Kidney glomerular epithelial cell (primary cell): ENCODE measurements at places on chromosomes 4 and X.
A peak's percentile ranks its signal among the peaks of the same experiment; 100 is the strongest.

- DNase-seq, result peak; percentile 4
Measured at GRCh38 chrX:77937291-77937690, 26.8 kb downstream of the ATP7A start.

DNA sequence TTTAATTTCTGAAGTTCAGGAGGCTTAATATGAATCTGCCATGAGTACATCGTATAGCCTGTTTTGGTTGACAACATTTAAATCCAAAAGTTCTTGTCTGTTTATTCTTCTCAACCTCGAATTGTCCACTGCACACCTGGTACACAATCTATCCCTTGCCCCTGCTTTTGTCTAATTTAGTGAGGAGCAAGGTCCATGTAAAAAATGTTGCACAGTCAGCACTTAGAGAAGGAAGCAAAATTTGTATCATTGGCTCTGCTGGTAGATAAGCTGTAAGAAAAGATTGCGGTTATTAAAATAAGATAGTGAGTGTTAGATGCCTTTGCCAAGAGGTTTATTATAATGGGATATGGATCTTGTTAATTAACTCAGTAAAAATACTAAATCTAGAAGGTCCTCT is 761.5 kb downstream of the RAPGEF2 start:
- DNase-seq, result no peak

- peak; percentile 26 for DNase-seq
Measured at GRCh38 chr4:24380957-24381665, 203.2 kb downstream of the DHX15 start.

DNA sequence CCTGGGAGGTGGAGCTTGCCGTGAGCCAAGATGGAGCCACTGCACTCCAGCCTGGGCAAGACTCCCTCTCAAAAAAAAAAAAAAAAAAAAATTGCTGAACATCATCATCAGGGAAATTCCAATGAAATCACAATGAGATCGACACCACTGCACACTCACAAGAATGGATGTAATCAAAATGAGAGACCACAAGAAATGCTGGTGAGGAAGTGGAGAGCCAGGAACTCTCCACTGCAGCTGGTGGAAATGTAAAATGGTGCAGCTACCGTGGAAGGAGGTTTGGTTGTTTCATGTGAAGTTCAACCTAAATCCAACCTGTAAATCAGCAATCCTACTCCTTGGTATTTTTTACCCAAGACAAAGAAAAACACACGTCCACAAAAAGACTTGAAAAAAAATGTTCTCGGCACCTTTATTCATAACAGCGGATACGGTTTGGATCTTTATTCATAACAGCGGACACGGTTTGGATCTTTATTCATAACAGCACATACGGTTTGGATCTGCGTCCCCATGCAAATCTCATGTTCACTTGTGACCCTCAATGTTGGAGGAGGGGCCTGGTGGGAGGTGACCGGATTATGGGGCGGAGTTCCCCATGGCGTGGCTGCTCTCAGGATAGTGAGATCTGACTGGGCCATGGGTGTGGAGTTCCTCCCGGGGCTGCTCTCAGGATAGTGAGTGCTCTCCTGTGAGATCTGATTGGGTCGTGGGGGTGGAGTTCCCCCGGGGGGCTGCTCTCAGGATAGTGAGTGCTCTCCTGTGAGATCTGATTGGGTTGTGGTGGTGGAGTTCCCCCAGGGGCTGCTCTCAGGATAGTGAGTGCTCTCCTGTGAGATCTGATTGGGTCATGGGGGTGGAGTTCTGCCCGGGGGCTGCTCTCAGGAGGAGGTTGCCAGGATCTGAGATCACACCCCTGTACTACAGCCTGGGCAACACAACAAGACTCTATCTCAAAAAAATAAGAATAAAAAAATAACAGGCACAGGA is 7.7 kb downstream of the GAK start:
- DNase-seq, result no peak

- DNase-seq, result no peak
Measured at GRCh38 chr4:144710526-144710912, 64.6 kb downstream of the HHIP start.

DNA sequence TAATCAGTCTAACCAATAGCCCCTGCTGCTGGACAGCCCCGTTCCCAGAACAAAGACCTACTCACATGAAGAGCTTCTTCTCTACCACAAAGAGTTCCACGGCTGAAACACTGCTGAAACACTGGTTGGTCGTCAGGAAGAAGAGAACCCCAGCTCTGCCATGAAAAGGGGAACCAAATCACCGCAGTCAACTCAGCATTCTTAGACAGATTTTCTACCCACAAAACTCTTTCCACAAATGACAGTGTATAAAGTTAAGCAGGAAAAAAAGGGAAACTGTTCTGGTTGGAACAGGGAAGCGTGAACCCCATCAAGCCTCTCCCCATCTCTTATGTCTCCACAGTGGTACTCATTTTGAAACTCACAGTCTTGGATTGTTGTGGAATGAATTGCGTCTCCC is 57.3 kb downstream of the ABCG2 start:
- DNase-seq, result no peak

- peak; percentile 1 for DNase-seq
Measured at GRCh38 chrX:40013266-40014195, 84.2 kb downstream of the BCOR start.

GRCh38 chr4:22238742-22239141 is 277.1 kb downstream of the ADGRA3 start:
- DNase-seq, result no peak

DNA sequence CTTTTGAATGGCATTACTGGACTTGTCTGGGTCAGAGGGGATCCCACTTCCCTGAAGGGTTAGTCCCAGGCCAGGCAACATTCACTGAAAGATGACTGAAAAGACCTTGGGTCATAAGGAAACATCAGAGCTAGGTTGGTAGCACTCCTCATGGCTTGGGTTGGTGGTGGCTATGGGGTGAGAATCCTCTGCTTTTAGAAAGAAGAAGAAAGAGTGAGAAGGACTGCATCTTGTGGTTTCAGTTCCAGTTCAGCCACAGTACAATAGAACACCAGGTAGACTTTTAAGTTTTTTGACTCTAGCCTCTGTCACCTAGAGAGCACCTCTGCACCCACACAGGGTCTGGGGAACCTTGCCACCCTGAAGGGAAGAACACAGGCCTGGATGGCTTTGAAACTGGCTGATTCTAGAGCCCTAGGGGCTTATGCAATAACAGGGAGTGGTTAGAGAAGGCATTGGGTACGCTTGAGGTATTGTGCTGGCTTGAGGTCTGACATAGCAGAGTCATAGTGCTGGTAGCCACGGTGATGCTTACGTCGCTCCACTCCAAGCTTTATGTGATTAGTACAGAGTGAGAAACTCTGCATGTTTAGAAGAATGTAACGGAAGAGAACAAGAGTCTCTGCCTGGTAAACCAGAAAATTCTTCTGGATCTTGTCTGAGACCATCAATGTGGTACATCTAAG is 36.5 kb downstream of the PRR32 start:
- DNase-seq, result no peak

DNA sequence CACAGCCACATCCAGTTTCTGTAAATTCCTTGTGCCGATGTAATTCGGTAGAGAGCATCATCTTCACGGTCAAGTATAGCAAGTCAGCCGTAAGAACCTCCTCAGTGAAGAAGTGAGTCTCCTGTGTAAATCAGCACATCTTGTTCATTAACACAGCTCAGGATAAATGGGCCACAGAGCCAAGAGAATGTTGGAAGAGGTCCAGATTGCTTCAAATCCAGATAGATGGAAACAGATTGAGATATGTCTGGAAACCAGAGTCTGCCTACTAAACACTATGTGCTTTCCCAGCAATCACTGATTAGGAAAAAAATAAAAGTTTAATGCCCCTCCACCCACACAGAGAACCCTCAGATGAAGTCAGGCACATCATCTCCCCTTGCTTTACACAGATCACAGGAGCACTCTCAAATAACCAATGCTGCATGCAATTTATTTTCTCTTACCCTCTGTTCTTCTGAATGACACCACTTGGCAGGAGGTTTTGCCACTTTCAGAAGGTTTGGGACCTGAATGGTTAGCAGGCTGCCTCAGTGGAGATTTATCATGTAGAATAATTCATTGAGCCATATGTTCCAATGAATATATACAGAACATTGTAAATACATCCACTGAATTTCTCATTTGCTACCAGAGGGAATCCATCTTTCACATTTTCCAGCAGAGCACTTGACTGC is 357.7 kb downstream of the C4orf33 start:
- no peak for DNase-seq

- no peak for DNase-seq
Measured at GRCh38 chr4:99054428-99054994, 34.1 kb downstream of the ADH5 start.

DNA sequence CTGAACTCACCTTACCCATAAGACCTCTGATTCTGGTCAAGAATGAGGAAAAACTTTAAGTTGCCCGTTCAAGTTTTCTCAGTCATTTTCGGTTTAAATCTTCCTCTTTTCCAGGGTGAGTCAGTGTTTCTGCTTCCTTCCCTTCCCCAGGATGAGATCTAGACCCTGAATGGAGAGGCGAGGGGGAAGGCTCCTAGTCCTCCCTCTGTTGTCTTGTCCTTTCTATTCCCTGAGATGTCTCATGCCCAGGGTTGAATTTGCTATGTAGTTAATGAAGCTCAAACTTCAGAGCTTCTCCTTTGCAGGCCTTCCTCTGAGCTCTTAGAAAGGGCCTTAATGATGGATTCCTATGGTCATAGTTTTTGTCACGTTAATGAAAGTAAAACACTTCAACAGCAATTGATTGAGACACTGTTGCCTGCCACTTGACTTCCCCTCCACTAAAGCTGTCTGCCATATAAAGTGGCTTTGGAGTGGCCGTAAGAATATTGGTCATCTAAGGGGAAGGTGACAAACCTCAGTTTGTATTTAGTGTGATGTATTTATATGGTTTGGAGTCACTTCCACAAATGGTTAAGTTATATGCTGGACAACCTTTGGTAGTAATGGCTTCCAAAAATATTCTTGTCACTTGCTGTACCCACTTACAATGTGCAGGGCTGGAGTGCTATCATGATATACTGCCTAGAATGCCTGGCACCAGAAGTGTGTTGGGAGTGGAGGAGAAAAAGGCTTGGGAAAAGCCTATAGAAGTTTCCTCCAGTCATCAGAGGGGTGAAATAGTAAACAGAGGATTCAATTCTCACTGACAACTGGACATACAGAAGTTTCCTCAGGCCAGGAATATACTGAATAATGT is 24.3 kb upstream of the GPRIN3 start:
- no peak for DNase-seq

- DNase-seq, result no peak
Measured at GRCh38 chr4:22072726-22073125, 124.2 kb upstream of the KCNIP4 start.

DNA sequence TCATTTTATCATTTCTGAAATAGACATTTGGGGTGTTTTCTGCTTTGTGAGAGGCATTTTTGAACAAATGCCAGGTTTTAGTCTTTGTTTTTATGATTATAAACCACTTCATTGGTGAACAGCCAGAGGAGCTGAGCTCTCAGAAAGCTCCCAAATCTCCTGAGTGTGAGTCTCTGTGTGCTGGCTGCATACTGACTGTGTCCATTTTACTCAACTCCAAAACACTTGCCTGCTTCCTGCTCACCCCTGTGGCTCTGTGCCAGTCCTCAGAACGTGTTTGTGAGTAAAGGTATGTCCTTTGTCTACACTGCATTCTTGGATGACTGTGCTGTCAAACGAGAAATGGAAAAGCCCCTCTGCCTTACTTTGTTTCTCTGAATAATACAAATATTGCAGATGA is 5.4 kb upstream of the LRAT start:
- peak; percentile 5 for DNase-seq

DNA sequence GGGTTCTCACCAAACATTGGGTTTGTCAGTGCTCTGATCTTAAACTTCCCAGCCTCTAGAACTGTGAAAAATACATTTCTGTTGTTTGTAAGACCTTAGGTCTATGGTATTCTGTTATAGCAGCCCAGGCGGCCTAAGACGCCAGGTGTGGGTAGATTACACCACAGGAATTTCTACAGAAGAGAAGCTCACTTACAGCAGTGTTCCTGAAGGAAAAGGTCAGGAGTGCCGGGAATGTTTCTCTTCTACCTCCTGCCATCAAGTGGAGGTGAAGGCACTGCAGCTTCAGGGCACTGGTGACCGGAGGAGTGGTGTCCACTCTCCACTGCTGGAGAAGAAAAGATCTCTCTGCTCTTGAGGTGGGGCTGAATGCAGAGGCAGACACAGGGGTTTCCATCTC is 45.7 kb downstream of the FHDC1 start:
- peak; percentile 92 for DNase-seq

DNA sequence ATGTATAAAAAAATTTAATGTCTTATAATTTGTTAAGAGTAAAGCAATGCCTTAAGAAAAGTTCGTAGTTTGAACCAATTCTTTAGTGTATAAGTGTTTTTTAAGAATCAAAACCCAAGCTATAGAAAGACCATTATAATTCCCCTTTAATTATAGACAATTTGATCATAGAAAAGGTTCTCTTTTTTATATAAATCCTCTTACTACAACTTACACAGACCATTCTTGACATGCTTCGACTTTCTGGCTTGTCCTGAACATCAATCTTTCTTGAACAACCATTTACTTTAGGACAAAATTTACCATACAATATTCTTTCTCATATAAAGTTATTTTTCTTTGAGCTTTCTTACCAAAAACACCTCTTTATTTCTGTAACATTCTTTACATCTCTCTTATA is 330.5 kb upstream of the SPANXN1 start:
- no peak for DNase-seq

DNA sequence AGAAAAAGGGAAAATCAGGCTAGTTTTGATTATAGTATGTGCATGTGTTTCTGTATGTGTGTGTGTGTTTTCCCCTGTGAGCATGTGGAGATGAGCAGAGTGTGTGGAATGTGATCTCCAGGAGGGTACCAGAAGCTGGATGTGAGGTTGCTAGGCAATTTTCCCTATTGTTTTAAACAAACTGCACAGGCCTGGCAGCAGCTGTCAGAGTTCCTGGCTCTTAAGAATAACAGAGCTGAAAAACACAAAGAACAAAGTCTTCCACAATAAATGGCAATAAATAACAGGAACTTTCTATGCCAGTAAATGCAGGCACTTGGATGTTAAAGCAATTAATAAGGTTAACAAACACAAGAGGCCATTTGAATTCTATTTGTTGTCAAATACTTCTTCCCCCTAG is 344.6 kb upstream of the CTSO start:
- DNase-seq, result peak; percentile 79

DNA sequence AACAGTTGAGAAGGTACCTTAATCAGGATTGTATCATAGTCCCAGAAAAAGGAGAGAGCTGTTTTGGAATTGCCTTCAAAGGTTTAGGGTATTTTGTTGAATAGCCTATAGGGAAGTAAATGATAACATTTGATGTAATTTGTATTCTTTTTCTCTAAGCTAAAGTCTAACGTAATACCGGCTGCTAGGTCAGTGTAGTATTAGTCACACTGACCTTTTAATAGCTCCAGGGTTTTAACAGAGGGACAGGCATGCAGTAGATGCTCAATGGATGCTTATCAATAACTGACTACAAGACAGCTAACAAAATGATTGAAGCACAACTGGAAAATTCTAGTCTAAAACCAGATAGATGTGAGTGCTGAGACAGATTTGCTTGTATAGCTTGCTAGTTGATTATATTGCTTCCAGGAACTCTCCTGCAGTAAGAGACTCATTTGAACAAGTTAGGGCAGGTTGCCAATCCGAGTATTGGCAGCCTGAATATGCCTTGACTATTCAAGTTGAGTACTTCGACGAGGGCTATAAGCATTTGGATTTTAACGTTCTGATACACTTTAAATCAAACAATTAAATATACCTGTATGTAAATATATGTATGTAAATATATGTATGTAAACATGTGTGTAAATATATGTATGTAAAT is 16.5 kb upstream of the PNPLA4 start:
- no peak for DNase-seq
